ENCODE measurements at places on chromosomes 5 and 9.

- DNase-seq = no peak
Observed at GRCh38 chr5:3002230-3002629, 250.8 kb upstream of the IRX2 start.

DNA sequence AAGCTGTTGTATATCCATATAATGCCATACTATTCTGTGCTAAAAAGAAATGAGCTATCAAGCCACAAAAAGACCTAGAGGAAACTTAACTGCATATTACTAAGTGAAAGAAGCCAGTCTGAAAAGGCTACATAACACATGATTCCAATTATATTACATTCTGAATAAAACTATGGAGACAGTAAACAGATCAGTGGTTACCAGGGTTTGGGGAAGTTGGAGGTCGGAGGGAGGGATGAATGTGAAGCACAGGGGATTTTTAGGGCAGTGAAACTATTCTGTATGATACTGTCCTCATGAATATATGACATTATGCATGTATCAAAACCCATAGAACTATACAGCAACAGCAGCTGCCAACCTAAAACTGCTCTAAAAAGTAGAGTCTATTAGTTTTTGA, 5.6 kb upstream of the RFK start:
- no peak for DNase-seq

- DNase-seq = no peak
Observed at GRCh38 chr5:89878140-89879132, 531.1 kb downstream of the CETN3 start.

- DNase-seq = no peak
Observed at GRCh38 chr9:121349009-121349408, 21.0 kb downstream of the STOM start.

- DNase-seq = no peak
Observed at GRCh38 chr5:82314964-82315758, 37.0 kb upstream of the RPS23 start.

GRCh38 chr5:150649108-150650020, 8.9 kb downstream of the SYNPO start:
- no peak for DNase-seq

DNA sequence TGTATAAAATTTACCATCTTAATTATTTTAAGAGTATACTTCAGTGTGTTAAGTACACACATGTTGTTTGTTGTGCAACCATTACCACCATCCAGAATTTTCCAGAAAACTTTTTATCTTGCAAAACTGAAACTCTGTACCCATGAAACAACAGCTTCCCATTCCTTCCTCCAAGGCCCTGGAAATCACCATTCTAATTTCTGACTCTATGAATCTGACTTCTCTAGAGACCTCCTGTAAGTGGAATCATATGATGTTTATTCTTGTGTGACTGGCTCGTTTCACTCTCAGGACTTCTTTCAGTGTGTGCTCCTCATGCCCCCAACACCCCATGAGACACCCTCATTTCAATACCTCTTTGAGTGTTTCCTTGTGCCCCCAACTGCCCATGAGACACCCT, 60.4 kb upstream of the COL15A1 start:
- DNase-seq = no peak

Data from D721Med (cell line).